ENCODE measurements at places on chromosomes 5 and 9.
A peak's percentile ranks its signal among the peaks of the same experiment; 100 is the strongest.

- peak; percentile 78 for DNase-seq
Measured at GRCh38 chr5:10485142-10485795, 43.6 kb downstream of the ROPN1L start.

- DNase-seq: peak; percentile 42
Measured at GRCh38 chr5:34582371-34582770, 73.8 kb upstream of the RAI14 start.

DNA sequence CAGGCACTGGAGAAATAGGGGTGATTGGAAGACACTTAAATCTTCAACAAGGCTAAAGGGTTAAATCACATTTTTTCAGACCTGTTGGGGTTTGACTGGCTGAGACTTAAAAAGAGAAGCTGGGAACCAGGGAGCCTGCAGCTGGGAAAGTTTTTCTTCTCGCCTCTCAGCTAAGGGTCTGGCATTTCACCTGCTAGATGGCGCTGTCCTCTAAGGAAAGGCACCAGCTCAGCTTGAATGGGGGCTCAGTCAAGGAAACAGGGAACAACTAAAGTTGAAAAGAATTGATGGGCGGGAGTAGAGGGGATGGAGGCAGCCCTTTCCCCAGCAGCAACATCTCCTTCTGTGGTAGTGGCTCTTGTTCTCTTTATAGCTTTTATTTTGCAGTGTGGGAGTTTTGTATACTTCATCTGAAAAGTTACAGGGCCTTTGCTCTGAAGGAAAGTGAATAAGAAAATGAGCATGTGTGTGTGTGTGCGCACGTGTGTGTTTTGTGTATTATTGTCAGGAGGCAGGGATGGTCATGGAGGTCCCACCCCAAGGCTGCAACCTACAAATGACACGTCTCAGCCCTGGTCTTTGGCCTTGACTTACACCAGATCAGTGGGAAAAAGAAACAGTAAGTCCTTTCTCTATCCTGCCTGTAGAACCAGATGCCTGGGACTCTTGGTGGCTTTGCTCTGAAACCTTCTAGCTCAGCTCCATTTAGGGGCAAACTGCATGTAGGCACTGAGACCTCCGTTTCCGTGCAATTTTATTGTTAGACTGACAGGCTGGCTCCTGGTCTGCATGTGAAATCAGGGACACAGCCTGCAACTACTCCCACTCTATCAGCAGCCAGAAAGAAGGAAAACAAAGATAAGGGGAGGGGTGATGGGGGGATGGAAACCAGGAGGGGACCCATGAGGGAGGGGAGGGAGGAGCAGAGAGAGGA lies 316.2 kb upstream of the CLINT1 start:
- peak; percentile 78 for DNase-seq

- no peak for DNase-seq
Measured at GRCh38 chr5:124456249-124456648, 290.2 kb downstream of the ZNF608 start.

GRCh38 chr9:75616841-75617566 lies 273.5 kb upstream of the PCSK5 start:
- DNase-seq: no peak

DNA sequence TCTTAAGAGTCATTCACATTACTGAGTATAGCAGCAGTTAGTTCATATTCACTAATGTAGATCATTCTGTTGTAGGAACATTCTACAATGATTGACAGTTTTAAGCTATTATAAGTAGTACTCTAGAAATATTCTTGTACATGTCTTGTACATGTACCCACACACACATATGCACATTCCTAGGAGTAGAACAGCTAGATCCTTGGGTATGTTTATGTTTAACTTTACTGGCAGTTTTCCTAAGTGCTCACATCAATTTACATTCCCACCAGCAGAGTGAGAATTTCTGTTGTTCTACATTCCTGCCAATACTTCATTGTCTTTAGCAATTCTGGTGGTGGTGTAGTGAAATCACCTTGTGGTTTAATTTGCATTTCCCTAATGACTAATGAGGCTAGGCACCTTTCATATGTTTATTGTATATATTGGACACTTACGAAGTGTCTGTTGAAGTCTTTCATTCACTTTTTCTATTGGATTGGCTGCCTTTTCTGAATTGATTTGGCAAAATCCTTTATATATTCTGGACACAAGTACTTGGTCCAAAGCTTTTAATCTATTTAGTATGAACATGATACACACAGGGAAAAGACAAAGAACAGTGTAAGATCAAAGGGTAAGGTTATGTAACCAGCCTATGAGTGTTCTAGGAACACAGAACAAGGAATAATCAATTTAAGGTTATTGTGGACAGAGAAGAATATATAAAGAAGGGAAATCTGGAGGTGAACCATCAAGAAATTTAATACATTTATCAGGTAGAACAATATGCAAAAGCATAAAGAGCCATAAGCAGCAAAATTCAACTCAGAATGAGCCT lies 95.6 kb downstream of the MLLT3 start:
- no peak for DNase-seq

DNA sequence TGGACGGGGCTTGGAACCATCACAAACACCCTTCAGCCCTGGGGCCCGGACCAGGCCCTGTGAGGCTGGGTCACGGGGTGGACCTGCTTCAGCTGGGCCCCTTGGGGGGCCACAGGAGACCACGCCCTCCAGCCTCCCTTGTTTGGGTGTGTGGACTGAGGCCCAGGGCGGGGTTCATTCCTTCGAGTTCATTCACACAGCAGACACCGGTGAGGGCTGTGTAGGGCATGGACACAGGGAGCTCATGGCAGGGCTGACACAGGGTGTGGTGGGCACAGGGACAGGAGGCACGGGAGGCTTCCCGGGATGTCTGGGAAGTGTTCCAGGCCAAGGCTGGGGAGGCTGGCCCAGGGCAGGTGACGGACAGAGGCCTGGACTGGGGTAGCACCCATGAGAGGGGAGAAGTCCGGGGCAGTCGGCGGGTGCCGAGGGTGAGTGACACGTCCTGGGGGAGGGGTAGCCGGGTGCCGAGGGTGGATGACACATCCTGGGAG lies 8.9 kb downstream of the DNLZ start:
- DNase-seq: no peak

DNA sequence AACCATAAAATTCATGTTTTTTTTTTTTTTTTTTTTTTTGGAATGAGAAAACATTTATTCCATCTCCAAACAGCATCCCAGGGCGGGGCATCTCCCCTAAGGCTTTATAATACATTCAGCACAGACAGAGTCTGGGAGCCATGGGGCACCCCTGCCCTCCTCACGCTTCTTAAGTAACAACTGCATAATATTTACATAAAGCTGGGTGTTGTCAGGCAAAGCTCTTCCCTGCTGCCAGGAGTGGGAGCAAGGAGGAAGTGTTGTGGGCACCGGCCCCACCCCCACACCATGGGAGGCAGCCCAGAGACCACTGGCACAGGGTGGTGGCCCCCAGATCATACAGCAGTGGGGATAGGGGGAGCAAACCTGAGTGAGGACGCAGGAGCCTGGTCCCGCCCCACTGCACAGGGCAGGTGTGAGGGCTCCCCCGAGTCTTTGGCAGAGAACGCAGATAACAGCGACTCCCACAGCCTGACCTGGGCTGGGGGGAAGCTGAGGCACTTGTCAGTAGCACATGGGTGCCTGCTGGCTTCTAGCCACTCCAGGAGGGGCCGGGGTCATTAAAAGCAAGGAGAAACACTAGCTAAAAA lies 86.1 kb upstream of the CEP78 start:
- DNase-seq: no peak

DNA sequence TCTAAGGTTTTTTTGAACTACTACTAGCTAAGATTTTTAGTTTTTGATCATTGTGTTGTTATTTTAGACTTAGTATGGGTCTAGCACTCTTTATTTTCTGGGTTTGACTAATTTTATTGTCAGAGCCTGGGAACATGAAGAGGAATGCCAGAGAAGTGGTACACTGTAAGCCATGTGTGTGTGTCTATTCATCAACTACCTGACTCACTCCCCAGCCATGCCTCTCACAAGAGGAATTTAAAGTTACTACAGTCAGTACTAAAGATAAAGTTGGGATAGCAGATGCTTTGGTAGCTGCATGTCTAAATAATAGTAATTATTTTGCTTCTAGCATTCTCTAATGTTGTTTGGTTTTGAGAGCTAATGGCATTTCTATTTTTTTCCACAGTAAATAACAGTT lies 264.8 kb downstream of the CSNK1G3 start:
- DNase-seq: no peak
